Neural progenitor cell (in vitro differentiated cells): ENCODE measurements at places on chromosomes 2 and 18.

- no peak for DNase-seq
Observed at GRCh38 chr2:64471600-64471999, 17.6 kb downstream of the LGALSL start.

GRCh38 chr2:152483276-152484063 lies 148.5 kb downstream of the FMNL2 start:
- no peak for DNase-seq

- DNase-seq = no peak
Observed at GRCh38 chr2:207240649-207241048, 74.9 kb upstream of the KLF7 start.

DNA sequence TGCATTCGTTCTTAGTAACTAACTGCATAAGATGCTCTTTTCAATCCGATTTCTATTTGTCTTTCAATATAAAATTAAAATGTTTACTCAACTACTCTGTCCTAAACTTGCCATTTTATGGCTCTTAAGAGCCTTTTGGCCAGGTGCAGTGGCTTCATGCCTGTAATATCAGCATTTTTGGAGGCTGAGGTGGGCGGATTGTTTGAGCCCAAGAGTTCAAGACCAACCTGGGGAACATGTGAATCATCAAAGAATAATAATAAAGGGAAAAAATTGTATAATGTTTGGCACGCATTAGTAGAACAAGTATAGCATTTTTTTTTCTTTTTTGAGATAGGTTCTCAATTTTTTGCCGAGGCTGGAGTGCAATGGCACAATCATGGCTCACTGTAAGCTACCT lies 92.5 kb downstream of the C2orf74 start:
- DNase-seq = no peak

DNA sequence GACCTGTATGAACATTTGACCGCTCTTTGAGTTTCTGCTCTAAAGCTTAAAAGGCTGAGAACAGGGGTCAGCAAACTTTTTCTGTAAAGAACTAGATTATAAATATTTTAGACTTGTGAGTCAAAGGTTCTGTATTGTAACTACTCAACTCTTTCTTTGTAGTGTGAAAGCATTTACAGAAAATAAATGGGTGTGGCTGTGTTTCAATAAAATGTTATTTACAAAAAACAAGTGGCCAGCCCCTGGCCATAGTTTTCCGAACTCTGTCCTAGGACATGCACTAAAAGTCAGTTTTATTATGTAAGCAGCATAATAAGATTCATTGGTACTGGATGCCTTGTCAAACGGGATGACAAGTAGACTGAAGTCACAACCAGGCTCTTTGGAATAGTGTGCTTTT lies 434.9 kb downstream of the ZEB2 start:
- no peak for DNase-seq

DNA sequence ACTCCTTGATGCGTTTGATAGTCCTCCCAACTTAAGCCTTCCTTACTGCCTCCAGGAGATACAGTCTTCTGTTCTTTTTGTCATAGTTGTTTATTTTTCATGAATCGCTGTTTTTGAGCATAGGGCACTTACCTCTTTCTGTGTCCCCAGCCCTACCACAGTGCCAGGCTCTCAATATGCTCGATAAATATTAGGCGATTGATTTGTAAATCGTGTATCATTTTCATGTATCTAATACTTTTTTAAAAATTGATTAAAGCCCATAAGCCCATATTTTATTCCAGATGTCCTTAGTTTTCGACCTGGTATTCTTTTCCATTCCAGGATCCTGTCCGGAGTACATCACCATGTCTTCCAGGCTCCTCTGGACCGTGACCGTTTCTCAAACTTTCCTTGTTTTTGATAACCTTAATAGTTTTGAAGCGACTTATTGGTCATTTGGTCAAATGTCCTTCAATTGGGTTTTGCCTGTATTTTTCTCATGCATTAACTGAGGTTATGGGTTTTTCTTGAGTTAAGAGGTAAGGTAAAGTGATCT lies 444 bp upstream of the MMADHC start:
- DNase-seq = no peak

DNA sequence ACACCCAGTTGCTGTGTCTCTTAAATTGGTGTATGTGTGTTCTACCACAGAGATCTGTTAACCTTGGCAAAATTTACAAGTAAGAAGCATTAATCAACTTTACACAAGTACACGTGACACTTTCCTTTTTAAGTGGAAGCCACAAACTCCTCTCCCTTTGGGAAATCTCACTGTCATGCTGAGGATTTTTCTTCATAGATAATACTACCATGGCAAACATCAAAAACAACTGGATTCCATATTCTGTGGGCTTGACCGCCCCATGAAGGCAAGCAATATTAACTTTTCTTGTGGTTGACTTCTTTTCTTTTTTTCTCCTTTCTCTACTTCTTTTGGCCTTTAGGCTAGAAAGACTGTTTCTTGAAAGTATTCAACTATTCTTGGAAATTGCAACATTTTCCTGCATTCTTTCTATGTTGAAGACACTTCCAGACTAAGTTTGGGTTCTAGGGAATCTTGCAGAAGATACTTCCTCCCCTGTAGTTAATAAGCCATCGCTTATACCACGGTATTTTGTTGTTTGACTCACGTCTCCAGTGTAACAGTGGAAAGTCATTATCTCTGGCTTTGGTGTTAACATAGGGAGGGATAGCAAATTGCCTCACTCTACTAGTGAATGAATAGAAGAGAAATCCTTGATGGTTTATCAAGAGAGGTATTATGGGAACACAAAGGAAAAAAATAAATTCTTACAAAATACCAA lies 79.5 kb downstream of the SLC8A1 start:
- no peak for DNase-seq
